ENCODE measurements at places on chromosomes 4 and X. TPM values are rescaled to one million over a fixed set of nuclear protein-coding genes. Genes with fewer than 3 reads are reported as not detected.

HOPX gene
- 30.8 TPM for total RNA-seq

HTR2C gene
- total RNA-seq: not detected

RIBC1 gene
- 0.26 TPM for total RNA-seq

- no peak for DNase-seq
Measured at GRCh38 chr4:81690871-81691270, 219.2 kb upstream of the RASGEF1B start.

- no peak for DNase-seq
Measured at GRCh38 chrX:37603938-37604409, 32.5 kb downstream of the LANCL3 start.

- DNase-seq: no peak
Measured at GRCh38 chr4:169012049-169012448, 2.0 kb upstream of the CBR4 start.

DNA sequence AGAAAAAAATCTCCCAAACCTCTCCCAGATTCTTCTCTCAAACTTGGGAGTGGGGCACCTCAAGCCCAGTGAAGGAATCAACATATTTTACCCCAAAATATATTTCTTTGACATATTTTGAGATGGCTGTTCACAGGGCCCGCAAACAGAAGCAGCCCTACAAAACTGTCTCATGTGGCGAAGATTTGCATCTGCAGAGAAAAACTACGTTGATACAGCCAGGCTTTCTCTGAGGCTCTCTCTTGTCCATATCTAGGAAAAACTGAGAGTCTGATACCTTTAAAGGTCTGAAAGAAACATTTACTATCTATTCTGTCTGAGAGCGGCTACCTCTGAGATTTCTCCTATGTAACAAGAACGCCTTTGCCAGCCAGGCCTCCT is 23.3 kb upstream of the TMSB4X start:
- no peak for DNase-seq

- DNase-seq: peak; percentile 27
Measured at GRCh38 chr4:170089668-170090351, at the start of gene AADAT. TSS of gene AADAT (minus strand) at chr4:170089956. CDS start at chr4:170089690, 266 bp downstream.
